ENCODE measurements at places on chromosomes 6 and 20. TPM values are rescaled to one million over a fixed set of nuclear protein-coding genes. Genes with fewer than 3 reads are reported as not detected.

DNA sequence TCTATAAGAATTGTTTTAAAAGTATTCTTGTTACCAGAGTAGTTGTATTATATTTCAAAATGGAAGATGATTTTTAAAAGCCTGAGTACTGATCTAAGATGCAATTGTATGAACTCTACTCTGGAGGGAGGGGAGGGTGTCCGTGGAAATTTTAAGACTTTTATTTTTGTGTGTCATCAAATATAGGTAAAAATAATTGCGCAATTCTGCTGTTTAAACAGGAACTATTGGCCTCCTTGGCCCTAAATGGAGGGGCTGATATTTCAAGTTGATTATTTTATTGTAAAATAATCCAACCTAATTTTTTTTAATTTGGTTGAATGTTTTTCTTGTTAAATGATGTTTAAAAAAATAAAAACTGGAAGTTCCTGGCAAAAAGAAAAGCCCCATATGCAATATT, 38.1 kb upstream of the RPP40 start:
- DNase-seq = no peak

- DNase-seq = no peak
Measured at GRCh38 chr20:24700166-24700860, 230.9 kb downstream of the SYNDIG1 start.

DNA sequence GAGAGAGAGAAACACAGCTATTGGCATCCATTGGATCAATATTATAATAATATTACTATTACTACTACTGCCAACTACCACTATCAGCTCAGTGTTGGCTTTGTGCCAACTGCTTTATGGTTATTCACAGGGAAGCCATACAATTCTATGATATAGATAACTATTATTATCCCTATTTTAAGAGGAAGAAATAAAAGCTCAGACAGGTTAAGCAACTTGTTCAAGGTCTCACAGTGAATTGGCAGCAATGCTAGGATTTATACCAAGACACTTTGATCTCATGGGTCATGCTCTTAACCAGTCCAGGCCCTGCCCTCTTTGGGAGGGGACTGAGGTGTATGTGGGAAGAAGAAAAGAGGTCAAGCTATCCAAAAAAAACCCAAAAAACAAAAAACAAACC, 82.0 kb upstream of the TRAF3IP2 start:
- no peak for DNase-seq

- no peak for DNase-seq
Measured at GRCh38 chr6:133888929-133889556, at the start of gene TCF21. Gene TCF21 (plus strand): TSS chr6:133889113. CDS start chr6:133889398, 285 bp downstream.

- no peak for DNase-seq
Measured at GRCh38 chr6:7439228-7439627, 49.6 kb downstream of the RIOK1 start.

- DNase-seq = no peak
Measured at GRCh38 chr20:11012975-11013374, 339.2 kb upstream of the JAG1 start.

The F13A1 gene
- 187 TPM for total RNA-seq

The MRPS18B gene
- 55.0 TPM for total RNA-seq

The C6orf132 gene
- total RNA-seq = 13.5 TPM

Data from lower lobe of right lung (tissue), 2 donors.